ENCODE measurements at places on chromosomes 11 and 22.

- DNase-seq: no peak
These were observed 379.1 kb downstream of the MN1 start for GRCh38 chr22:27422442-27422841.

GRCh38 chr11:65366340-65366773, 11.8 kb downstream of the TIGD3 start:
- DNase-seq: peak; percentile 82

DNA sequence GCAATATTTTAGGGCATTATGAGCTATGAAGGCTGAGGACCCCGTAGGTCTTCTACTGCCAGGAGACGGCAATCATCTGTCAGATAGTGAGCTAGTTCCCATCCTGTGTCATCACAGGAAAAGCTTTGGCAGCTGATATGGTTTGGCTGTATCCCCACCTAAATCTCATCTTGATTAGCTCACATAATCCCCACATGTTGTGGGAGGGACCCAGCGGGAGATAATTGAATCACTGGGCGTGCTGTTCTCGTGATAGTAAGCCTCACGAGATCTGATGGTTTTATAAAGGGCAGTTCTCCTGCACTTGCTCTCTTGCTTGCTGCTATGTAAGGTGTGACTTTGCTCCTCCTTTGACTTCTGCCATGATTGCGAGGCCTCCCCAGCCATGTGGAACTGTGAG, 18.1 kb downstream of the CSRP3 start:
- peak; percentile 23 for DNase-seq

GRCh38 chr11:129861702-129862522, 33.5 kb downstream of the NFRKB start:
- DNase-seq: peak; percentile 95

GRCh38 chr11:9861860-9862725, 198.2 kb downstream of the SWAP70 start:
- DNase-seq: peak; percentile 87

- DNase-seq: no peak
These were observed 58.2 kb downstream of the PRCP start for GRCh38 chr11:82842019-82842418.

- DNase-seq: no peak
These were observed 65.2 kb downstream of the ARFGAP3 start for GRCh38 chr22:42791721-42792452.

- no peak for DNase-seq
These were observed 105.2 kb upstream of the RRM1 start for GRCh38 chr11:3989276-3989920.

DNA sequence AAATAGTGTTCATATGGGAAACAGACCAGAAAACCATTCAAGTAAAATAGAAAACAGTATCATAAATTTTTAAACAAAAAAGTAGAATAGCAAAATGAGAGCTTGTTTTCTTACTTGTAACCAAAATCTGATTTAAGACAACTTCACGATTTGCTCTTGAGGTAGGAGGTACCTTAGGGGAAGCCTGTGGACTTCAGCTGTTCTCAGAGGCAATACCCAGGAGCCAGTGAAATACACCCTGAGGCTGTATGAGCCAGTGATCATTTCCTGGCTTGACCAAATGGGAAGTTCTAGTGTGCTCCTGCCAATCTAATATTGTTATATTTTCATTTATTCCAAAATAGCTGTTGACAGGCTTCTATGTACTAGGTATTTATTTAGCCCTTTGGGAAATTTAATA, 104.8 kb downstream of the ARHGAP42 start:
- no peak for DNase-seq
